Fibroblast of the aortic adventitia (primary cell): ENCODE measurements at places on chromosomes 2 and 18.

DNA sequence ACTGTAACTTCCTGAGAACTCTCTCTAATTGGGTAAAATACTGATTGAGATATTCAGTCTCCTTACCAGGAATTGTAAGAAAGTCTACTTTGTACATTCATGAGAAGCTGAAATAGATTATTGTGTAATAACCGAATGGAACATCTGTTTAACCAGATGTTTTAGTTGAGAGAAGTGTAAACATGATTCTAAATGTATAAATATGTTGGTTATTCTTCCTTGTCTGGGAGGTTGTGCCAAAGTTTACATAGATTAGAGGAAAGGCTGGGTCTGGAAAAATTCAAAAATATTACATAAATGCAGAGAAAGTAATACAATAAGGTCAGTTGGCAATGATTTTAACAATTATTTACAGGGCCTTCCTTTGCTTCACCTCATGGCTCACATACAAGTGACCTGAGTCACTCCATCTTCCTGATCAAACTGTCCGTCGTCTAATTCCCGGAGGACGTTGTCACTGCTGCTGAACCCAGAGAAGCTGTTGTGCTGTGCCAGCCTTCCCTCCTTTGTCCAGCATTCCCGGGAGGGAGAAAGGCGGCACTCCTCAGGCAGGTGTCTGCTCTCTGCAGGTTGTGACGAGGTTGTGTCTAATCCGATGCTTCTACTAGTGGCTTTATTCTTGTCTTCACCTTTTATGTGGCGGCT lies 55.9 kb downstream of the MOB4 start:
- DNase-seq = peak; percentile 32

DNA sequence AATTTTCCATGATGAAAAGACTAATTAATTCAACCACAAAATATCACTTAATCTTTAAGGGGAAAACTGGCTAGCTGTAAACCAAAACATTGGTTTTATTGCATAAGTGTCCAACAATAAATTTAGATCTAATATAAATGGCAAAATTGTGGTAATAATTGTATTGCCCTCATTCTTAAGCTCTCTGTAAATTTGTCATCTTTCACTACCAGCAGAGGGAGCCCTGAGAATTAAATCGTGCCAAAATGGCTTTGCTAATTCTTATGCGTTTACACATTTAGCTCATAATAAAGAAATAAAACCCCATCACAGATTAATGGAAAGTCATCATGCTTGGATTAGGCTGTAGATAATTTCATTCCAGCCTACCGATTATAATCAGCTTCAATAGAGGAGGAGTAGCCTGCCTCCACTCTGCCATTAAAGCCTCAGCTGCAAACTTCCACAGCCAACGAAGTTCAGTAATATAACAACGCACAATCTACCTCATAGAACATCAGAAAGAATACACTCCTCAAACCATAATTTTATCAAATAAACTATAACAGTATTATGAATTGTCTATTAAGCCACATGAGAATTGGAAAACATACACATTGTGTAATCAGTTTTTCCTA lies 70.0 kb upstream of the ATP5MC3 start:
- peak; percentile 64 for DNase-seq

- DNase-seq = peak; percentile 99
These were observed 22.6 kb downstream of the FER1L5 start for GRCh38 chr2:96665083-96665569.

GRCh38 chr2:4553241-4553640 lies 849.9 kb downstream of the DCDC2C start:
- DNase-seq = no peak

- DNase-seq = peak; percentile 78
These were observed 51.3 kb downstream of the ACSL3 start for GRCh38 chr2:222912117-222912516.

- DNase-seq = no peak
These were observed 216.6 kb downstream of the HNMT start for GRCh38 chr2:138180692-138181386.

GRCh38 chr2:28620801-28621171 lies 124.9 kb downstream of the PLB1 start:
- DNase-seq = no peak

- DNase-seq = no peak
These were observed 91.7 kb downstream of the NRP2 start for GRCh38 chr2:205773989-205774388.

- DNase-seq = no peak
These were observed 38.0 kb downstream of the LINC00305 start for GRCh38 chr18:64110692-64111480.

DNA sequence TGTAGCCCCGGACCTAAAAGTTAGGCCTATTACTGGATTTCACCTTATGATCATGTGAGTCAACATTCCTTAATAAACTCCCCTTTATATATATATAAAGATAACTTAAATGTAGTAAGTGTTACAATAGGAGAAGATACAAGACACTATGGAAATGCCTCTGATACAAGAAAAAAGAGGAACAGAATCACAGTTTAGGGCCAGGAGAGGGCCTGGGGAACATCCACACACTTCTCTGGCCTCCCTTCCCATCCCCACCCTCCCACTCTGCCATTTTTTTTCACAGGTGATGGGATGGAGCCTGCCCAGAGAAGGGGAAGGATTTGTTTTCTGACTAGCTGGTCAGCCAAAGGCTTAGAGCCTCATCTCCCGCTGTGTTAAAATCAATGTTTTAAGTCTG lies 6.4 kb downstream of the CDC42EP3 start:
- no peak for DNase-seq

- DNase-seq = no peak
These were observed 80.1 kb downstream of the SUCLG1 start for GRCh38 chr2:84378960-84379359.

DNA sequence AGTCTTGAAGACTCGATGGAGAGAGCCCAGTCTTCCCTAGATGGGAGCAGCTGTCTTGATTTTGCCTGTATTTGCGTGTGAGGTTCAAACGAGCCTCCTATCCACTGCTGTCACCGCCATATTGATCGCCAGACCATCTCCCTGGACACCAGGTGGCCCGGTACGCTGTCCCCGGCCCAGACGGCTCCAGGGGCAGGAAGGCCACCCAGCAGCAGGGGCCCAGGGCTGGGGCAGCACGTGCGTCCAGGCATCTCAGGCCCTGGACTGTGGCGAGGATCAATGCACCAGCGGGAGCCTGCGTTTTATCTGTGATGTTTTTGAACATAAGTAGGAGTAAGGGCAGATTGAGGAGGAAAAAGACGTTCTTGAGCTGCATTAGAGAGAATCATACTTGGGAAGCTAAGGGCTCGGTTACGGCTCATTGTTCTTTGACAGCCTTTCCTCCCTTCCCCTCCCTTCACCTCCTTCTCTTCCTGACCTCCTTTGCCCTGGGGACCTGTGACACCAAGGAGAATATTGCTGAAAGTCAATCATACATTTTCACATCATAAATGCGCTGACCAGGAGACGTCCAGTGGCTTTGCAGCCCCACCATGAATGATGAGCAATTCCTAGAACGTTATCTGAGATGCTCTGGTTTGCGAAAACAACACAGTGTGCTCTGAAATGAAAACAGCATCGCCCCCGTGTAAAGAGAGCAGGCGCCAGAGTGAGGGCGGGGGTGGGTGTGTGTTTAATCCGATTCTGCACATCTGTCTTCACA lies 711.2 kb upstream of the SALL3 start:
- no peak for DNase-seq

DNA sequence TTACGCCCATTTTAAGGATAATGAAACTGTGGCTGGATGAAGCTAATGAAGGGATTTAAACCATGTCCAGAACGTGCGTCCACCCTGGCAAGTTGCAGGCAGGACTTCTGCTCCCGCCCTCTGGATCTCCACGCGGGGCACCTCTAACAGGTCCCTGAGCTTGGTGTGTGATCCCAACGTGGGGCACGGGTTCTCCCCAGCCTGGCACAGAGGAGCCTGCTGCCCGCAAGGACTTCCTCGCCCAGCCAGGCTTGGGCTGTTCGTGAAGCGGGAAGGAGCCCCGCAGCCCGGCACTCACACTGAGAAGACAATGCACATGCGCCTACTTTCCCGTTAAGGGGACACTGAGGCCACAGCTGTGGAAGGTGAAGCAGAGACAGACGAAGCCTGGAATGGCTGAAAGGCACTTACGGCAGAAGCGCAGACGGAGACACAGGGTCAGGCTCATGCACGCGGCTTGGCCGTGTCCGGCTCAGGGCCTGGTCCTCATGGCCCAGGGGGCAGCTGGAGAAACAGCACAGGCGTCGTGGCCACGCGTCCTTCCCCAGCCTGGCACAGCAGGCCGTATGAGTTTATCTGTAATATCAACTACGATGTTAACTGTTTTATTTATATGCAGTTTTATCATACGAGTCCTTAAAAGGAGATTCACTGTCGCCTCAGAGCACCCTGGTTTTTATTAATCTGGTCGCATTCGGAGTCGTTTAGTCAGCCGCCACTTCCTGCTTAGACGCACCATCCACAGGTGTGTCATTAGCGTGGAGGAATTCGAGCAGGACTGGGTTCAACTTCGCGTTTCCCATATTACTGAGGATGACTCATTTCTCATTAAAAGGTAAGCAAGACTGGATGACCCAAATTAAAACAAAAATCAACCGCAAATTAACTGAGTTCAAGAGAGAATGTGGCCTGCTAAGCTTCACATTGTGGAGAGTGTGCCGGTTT lies 835.9 kb downstream of the GALR1 start:
- no peak for DNase-seq

DNA sequence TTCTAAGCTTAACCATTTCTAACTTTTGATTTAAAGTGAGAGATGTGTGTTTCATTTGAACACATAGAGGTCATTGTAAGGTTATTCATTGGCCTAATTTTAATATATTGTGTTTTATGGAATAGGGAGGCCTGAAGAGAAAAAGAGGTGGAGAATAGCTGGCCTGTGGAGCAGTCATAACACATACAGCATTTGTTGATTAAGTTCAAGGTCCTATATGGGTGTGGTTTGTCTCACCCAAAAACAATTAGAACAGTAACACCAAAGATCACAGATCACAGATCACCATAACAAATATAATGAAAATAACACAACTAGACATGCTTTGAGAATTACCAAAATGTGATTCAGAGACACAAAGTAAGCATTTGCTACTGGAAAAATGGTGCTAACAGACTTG lies 252.4 kb upstream of the SPOPL start:
- no peak for DNase-seq

DNA sequence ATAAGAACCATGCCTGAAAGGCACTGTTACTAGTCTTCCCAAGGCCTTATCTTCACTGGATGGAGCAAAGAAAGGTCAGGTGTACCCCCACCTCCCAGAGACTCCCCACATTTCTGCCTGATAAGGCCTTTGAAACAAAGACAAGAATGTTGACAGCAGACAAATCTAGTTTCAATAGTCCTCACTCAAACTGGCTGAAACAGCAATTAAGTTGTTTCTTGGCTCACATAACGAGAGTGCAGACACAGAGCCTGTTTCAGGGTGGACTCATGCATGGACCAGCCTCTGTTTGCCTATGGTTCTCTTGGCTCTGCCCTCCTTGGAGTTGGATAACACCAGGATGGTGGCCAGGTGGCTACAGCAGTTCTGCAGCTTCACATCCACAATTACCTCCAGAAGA lies 7.5 kb upstream of the CFAP221 start:
- DNase-seq = no peak

GRCh38 chr2:201696151-201696659 lies 2.2 kb downstream of the MPP4 start:
- DNase-seq = peak; percentile 96

DNA sequence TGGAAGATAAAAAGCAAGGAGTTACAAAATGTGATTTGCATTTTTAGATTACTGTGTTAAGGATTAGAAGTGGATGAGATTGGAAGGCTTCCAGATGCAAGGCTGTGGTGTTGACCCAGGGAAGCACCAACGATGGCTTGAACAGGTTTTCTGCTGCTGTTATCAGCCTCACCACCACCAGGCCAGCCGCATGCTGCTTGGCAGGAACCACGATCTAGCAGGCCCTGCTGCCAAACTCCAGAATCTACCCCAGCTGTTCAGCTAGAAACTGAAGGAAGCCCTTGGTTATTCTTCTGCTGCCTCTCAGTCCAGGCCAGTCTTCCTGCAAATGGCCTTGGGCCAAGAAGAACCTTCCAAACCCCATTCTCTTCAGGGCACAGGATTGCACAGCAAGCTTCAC lies 133.9 kb downstream of the MTCL1 start:
- peak; percentile 92 for DNase-seq

GRCh38 chr18:48066225-48066652 lies 135.8 kb upstream of the SMAD2 start:
- DNase-seq = no peak

DNA sequence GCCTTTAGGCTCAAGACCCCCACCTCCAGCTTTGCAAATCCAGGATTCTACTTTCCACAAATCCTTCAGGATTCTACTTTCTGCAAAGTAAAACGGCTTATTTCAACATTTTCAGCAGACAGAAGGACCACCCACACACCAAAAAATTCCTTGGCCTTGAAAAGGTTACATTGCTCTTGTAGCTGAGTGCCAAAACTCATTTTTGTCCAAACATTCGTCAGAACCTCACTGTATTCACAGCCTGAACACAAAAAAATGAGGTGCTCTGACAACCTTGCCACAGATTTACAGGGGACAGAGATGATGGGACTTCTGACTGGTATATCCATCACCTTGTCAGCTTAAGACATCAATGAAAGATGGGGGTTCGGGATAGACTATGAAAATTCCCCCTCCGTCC lies 63.0 kb upstream of the COX7A2L start:
- DNase-seq = peak; percentile 87

DNA sequence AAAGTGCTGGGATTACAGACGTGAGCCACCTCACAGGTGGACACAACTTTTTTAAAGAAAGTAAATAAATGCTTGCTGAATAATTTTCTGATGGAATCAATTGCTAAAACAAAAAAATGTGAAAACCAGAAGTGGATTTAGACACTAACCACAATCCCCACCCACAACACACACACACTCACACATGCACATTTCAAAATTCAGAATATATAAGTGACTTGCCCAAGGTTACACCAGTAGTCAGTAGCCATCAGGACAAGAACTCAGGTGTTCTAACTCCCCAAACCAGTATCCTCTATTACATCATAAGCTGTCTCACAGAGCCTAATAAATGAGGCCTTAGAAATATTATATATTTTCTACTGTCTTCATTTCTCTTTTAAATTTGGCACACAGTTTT lies 1923.6 kb upstream of the PIK3C3 start:
- DNase-seq = no peak

- no peak for DNase-seq
These were observed 39.6 kb downstream of the MGAT4A start for GRCh38 chr2:98691303-98691702.

DNA sequence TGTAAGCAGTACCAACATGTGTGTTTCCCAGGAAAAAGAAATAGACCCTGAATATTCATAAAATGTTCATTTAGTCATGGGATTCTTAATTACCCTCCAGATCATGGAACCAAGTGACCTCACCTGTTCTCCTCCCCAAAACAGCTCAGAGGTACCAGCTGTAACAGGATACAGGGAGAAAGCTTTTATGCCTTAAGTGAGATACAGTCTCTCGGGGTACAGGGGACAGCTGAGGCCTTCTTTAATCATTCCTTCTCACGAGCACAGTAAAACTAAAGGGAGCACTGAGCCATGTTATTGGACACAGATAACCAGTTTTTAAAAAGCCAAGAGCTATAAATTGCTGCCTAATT lies 16.6 kb downstream of the EPHA4 start:
- no peak for DNase-seq

- no peak for DNase-seq
These were observed 45.7 kb downstream of the RND3 start for GRCh38 chr2:150441784-150442183.

- no peak for DNase-seq
These were observed 352.7 kb upstream of the CDH20 start for GRCh38 chr18:60980422-60981005.

- peak; percentile 43 for DNase-seq
These were observed 41.1 kb downstream of the STAT1 start for GRCh38 chr2:190972846-190973245.
